ENCODE measurements at places on chromosomes 2 and 18. TPM values are rescaled to one million over a fixed set of nuclear protein-coding genes. Genes with fewer than 3 reads are reported as not detected.

The TMEM178A gene
- 0.08 TPM for total RNA-seq

The SERPINB12 gene
- total RNA-seq = not detected

The IL36B gene
- not detected for total RNA-seq

The CENPA gene
- 52.2 TPM for total RNA-seq

The C2orf66 gene
- not detected for total RNA-seq

The TCF7L1 gene
- 10.9 TPM for total RNA-seq

The PARD6G gene
- 2.7 TPM for total RNA-seq
